ENCODE measurements at places on chromosomes 5 and 9.
A peak's percentile ranks its signal among the peaks of the same experiment; 100 is the strongest.

- peak; percentile 35 for DNase-seq
Measured at GRCh38 chr5:54446379-54446732, 9.1 kb upstream of the HSPB3 start.

DNA sequence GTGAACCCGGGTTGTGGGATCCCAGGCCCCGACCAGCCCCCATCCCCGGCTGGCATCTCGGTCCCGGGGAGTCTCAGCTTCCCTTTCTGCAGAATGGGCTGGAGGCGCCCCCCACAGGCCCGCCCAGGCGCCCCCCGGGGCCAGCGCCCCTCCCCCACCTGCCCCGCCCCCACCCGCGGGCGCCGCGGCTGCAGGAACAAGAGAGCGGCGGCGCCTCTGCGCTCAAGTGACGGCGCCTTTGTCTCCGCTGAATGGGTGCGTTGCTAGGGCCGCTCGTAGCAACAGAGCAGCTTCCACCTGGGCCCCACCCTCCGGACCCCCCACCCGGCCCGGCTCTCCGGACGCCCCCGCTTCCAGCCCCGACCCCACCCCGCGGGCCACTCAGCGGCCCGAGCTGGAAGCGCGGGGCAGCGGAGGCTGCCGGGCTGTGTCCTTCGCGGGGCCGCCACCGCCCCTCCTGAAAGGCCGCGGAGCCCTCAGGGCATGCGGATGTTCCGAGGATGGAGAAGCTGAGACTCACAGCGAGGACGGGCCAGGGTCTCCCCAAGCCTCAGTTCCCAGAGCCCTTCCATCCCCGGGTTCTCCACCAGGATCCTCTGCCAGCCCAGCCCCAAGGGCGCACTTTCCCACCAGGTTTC lies 27.5 kb downstream of the ADGRD2 start:
- DNase-seq, result no peak

DNA sequence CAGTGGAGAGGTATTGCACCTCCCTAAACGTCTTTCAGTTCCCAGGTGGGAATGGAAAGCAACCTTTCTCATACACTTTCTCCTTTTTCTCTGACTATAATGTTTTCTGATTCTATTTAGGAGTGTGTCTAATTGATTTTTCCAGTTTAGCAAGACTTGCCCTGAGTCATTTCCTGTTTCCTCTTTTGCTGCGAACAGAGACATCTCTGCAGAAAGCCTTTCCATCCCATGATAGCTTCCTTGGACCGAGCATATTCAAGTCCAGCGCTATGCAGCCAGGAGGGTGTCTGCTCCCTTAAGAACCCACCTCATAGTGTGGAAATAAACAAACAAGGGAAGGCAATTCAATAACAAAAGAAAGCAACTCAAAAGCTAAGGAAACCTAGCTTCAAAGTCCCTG lies 60.0 kb upstream of the CDH6 start:
- DNase-seq, result peak; percentile 48

- DNase-seq, result peak; percentile 77
Measured at GRCh38 chr5:59367791-59368394, 525.6 kb downstream of the PDE4D start.

DNA sequence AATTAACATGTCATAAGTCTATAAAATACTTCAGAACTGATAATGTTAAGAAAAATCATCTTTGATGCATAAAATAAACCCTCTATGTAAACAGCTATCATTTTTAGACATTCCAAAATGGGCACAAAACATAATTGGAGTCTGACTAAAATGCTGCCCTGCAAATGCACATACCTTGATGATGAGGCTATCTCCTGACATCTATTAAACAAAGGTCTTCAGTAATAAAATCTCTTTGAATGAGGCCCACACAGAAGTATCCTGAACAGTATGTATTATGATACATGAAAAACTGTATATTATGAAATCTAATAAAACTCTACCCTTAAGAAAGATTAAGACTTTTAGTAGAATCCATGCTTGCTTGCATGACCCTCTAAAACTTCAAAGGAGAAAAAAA lies 66.1 kb downstream of the FBXL17 start:
- no peak for DNase-seq

GRCh38 chr9:23820451-23821374 lies 5.3 kb downstream of the ELAVL2 start:
- no peak for DNase-seq

- DNase-seq, result peak; percentile 80
Measured at GRCh38 chr5:132260714-132261551, 3.4 kb downstream of the PDLIM4 start.

DNA sequence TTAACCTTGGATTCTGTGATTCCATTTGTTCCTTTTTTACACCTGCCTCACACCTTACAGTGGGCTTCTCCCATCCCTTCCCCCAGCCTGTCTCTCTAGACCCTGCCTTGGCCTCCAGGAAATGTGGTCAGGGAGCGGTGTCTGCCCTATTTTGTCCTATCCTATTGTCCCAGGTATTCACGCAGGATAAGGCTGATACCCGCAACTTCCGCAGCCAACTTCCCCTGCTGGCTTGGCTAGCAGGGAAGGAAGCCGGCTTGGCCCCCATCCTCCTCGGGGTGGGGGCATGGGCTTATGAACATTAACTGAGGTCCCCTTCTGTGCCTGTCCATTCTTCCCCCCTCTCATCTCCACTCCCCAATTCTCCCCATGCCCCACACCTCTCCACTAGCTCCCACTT lies 3.5 kb downstream of the CSF1R start:
- no peak for DNase-seq

- DNase-seq, result no peak
Measured at GRCh38 chr5:142387024-142387682, 62.3 kb upstream of the SPRY4 start.

- peak; percentile 75 for DNase-seq
Measured at GRCh38 chr9:129696944-129697655, 31.7 kb downstream of the PRRX2 start.

DNA sequence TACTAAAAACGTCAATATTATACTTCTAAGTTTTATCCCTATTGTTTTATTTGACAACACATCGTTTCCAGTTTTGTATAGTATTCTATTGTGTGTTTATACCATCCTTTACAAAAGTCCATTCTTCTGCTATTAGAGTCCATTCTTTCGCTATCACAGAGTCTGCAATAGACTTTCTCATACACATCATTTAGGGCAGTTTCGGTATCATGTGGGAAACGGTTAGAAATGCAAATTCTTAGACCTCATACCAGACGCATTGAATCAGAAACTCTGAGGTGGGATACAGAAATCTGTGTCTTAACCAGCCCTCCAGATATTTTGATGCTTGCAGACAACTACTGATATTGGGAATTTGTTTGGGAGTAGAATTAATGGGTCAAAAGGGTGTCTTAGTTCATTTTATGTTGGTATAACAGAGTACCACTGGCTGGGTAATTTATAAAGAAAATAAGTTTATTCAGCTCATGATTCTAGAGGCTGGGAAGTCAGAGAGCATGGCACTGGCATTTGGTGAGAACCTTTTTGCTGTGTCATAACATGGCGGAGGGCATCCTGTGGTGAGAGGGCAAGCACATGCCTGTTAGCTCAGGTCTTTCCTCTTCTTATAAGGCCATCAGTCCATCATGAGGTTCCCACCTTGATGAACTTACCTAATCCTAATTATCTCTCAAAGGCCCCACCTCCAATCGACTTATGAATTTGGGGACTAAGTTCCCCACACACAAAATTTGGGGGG lies 21.1 kb downstream of the CARTPT start:
- DNase-seq, result no peak

DNA sequence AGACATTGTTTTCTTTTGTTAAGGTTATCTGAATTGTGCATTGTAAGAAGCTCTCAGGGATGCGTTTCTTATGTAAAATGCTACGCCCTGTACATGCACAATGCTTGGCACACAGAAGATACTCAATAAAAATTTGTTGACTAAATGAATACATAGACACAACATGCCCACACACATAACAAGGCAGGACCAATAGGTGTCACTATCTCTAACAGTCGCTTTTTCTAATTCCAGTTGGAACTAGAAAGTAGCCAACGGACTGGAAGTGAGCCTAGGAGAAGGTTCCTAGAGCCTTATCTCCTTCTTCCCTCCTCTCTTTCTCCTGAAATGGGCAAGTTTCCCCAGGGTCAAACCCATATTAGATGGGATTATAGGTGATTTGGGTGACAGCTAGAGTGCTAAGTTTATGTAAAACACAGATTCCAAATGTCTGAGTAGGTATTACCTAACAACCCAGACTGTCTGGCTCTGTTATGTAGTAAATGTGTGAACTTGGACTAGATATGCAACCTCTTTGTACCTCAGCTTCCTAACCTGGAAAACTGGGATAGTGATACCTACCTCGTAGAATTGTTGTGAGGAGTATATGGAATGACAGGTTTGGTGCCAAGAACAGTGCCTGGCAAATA lies 603.0 kb downstream of the RAB3C start:
- no peak for DNase-seq

GRCh38 chr9:122075135-122076030 lies 17.7 kb downstream of the TTLL11 start:
- DNase-seq, result peak; percentile 45

DNA sequence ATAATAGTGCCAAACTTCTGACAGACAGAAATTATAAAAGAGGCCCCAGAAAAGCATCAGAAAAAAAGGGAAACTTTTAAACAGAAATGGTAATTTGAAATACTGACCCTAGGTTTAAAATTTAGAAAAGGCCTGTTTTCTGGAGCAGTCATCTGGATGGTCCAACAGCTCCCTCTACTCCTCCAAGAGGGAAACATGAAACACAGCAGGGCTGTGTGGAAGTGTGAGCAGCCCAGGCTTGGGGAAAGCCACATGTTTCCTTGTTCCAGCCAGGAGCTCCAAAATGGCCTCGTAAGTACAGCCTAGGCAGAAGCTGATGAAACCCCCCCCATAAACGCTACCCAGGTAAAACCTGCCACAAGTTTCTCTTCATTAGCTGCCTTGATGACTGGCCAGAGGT lies 499.3 kb upstream of the ADAMTS16 start:
- peak; percentile 48 for DNase-seq

- no peak for DNase-seq
Measured at GRCh38 chr9:30039712-30040111, 2344.7 kb upstream of the ACO1 start.

DNA sequence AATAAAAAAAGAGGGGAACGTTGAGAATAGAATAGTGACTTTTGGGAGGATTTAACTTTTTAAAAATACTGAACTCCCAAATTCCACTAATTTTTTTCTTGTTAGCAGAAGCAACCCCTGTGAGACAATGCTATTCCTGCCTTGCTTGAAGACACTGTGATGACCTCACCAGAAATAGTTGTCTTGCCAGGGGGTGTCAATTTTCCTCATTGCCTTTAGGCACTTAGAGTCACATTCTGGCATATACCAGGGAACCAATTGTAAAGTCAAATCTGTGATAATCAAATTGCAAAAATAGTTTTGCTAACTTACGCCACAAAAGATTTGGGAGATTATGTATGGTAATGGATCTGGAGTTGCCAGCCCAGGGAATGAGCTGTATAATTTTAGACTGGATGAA lies 42.8 kb upstream of the RPS23 start:
- no peak for DNase-seq

GRCh38 chr9:77531400-77531799 lies 116.7 kb downstream of the GNA14 start:
- peak; percentile 14 for DNase-seq

GRCh38 chr9:84773022-84773421 lies 103.5 kb downstream of the NTRK2 start:
- DNase-seq, result peak; percentile 19

DNA sequence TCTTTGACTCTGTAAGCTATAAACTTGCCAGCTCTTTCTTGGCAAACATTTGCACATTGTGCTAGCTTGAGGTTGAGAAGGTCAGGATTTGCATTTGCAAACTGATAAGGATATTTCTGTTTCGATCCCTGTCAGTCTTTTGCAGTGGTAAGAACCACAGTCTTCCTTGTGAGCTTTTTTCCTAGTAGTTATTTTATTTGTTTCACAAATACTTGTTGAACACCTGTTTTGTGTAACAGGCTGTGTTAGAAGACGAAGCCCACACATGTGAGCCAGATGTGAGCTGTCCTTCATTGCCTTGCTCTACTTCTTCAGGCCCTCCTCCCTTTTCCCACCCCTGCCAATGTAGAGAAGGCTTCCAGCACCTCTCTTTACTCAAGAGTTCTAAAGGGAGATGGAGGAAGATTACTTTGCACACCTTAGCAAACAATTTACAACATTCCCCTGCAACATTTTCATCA lies 327.0 kb upstream of the KLF4 start:
- DNase-seq, result no peak

DNA sequence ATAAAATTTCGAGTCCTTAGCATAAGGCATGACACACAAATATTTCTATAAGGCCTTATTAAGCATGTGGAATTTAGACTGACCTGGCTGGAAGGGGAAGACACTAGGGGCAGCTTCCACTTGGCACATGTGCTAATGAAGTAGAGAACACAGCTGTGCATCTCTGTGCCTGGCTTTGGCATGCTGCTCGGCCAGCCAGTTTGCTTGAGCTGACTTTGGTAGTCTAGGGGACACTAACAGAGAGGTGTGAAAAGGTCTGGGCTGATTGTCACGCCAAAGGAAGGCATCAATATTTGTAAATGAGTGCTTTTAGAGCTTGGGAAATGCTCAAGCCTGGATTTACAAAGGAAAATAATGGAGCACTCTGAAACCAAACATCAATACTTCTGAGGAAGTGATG lies 723.7 kb downstream of the PRELID2 start:
- DNase-seq, result no peak

- DNase-seq, result no peak
Measured at GRCh38 chr5:150136305-150137167, 19.1 kb downstream of the PDGFRB start.

GRCh38 chr5:91382530-91383026 lies 539 bp downstream of the ARRDC3 start:
- DNase-seq, result peak; percentile 53

- DNase-seq, result no peak
Measured at GRCh38 chr5:5739490-5739945, 317.0 kb downstream of the ICE1 start.

- DNase-seq, result no peak
Measured at GRCh38 chr9:89608641-89609335, 4.0 kb downstream of the GADD45G start.

GRCh38 chr9:108278341-108278740 lies 577.4 kb downstream of the ACTL7B start:
- no peak for DNase-seq

All from fibroblast of the aortic adventitia (primary cell).